ENCODE measurements at places on chromosomes 4 and X.

GRCh38 chrX:9133426-9133825 lies 99.5 kb upstream of the FAM9B start:
- DNase-seq: no peak

DNA sequence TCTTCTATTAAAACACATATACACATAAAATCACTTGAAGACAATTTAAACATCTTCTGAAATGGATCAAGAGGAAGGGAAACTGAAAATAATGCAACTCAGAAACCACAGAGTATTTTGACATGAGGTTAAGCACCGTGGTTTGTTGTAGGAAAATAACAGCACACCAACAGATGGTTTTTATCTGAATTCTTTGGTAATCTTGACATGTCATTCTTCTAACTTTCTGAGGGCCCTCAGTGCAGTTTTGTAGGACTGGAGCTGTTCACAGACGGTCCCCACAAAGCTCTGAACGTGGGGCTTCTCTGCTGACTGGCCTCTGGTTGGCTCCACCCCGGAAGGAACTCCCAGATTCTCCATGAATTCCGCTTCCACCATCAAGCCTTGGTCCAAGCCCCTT lies 16.0 kb upstream of the TLR8 start:
- DNase-seq: no peak

DNA sequence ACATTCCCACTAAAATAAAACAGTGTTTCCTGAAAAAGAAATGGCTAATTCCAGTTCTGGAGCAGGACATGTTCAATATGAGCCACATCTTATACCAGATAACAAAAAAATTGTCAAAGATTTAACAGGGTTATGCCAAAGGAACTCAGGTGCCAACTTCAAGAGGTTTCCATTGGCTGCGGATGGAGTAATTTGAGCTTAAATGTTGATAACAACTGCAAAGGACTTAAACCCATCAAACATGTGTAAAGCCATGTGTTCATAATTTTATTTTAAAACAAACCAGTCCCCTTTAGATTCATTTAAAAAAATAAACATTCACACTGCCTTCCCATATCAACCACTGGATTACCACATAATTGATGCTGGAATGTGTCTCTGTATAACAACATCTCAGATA lies 156.4 kb upstream of the PCDH18 start:
- no peak for DNase-seq

DNA sequence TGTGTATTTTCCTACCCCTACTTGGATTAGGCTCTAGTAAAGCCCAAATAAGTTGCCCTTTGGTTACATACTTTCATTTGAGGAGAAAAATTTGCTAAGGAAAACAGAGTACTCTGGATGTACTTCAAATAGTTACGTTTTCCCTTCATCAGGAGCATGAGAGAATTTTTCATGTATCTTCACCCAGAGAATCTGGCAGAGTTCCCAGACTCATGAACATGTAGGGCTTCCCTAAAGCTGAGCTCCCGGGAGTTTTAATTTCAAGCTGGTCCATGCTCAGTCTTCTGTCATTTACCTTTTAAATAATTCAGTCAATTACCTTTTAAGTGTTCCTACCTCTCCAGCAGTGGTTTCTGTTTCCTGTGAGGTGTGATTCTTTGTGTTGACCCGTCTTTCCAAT lies 367.5 kb upstream of the GRID2 start:
- no peak for DNase-seq

GRCh38 chrX:275476-275966 lies 5.7 kb upstream of the PLCXD1 start:
- no peak for DNase-seq

DNA sequence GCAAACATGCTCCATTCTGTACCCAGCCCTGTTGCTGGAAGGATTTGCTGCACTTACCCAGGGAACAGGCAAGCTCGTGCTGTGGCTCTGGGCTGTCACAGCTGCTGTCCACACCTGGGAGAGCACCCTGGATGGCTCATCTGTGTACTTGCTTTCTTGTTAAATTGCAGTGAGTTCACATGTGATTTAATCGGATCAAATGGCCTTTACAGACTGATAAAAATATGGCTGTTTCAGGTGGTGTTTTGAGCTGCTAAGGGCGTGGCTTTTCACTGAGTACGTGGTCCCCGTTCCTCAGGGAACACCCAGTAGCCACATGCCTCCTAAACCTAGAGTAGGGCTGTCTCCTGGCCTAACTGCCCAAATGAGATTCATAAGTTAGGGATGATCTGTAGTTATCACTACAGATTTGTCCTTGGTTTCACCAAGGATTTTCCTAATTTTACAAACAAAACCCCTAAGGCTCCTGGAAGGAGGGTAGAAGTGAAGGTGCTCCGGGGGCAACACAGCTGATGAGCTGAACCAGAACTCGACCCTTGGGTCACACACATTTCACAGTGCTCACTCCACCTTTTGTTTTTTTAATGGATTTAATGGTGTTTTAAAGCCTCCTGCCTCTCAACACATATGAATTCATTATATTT lies 13.7 kb downstream of the KLKB1 start:
- no peak for DNase-seq

GRCh38 chr4:115275615-115276014 lies 162.2 kb upstream of the NDST4 start:
- no peak for DNase-seq

- peak; percentile 91 for DNase-seq
Measured at GRCh38 chr4:8428288-8429097, 12.0 kb downstream of the ACOX3 start.

DNA sequence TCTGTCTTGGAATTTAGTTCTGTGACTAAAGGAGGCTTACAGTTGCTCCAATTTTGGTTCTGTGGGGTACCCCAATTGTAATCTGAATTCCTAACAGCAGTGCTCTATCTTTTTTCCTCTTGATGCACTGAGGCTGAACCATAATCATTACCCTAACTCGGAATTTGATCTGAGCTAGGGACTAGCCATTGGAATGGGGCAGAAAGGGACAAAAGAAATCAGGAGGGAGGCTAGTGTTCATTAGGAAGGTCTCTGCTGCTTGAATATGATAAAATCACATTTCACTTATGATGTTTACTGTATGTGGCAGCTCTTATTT lies 2.7 kb downstream of the KLF3 start:
- DNase-seq: no peak

- DNase-seq: no peak
Measured at GRCh38 chr4:964346-965025, 8.9 kb downstream of the DGKQ start.

DNA sequence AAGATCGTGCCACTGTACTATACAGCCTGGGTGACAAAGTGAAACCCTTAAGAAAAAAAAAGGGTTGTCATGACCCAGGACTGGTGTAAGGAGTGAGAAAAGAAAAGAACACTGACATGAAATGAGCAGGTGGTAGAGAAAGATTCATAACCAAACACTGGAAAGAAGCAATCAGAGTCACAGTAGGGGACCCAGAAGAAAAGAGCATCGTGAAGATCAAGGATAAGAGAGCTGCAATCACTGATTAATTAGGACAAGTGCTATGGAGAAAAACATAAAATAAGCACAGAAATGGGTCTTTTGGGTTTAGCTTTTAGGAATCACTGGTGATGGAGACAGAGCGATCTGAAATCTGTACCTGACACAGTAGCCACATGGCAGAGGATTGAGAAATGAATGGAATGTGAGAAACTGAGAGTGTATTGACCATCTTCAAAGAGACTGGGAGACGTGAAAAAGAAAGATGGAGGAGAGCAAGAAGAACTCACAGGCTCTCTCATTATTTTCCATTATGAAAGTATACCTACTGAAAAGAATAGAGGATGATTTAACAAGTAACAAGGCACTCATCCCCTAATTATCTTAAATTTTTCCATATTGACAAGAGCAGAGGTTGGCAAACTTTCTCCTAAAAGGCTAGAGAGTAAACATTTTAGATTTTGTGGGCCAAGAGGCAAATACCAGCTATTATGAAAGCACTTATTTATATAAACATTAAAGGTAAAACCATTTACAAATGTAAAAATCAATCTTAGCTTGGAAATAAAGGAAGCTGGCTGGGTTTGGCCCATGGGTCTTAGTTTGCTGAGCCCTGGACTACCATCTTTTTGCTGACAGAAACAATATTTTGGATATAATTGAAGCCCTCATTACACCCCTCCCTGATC lies 7.3 kb downstream of the TMEM154 start:
- no peak for DNase-seq

DNA sequence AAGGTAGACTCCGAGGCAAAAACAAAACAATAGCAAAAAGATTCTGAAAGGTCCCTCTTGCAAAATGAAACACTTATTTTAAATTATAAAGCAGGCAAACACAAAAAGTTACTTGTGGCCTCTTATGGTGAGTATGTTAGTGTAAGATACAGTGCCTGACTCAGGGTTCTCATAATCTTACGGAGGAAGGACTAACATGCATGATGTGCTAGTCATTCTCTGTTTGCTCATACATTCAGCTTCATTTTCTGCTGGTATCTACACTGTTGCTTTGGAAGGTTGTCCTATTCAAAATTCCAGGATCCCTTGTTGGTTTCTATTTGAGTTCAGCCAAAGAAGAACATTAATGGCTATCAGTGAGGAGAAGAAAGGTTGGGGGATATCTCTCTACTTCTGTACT lies 249.1 kb upstream of the FAM47A start:
- no peak for DNase-seq

DNA sequence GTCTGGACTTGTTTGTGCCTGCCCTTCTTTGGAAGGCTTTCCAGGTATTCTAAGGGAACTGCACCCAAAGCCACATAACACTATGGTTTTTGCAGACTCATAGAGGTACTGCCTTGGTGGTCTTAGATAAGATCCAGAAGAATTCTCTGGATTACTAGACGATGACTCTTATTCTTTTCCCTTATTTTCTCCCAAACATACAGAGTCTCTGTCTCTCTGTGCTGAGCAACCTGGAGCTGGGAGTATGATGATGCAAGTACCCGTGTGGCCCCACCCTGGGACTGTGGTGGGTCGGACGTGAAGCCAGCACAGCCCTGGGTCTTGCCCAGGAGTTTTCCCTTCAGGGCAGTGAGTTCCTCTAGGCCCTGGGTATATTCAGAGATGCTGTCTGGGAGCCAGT lies 1342.4 kb upstream of the TENM3 start:
- DNase-seq: no peak

DNA sequence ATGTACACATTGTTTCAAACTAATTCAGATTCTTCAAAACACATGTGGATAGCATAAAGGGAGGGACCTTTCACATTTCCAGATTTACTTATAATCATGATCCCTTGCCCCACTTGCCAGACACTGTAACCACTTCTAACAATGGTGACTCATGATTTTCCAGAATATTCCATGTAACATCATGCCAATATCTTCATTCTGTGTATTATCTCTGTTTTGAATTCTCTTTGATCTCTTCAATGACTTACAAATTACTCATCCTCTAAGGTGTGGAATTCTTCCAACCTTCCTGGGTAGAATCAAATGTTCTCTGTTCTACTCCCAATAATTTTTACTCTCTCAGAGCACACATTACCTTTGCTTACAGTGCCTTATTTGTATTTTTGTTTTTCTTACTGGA lies 517.1 kb downstream of the PCDH7 start:
- DNase-seq: no peak

DNA sequence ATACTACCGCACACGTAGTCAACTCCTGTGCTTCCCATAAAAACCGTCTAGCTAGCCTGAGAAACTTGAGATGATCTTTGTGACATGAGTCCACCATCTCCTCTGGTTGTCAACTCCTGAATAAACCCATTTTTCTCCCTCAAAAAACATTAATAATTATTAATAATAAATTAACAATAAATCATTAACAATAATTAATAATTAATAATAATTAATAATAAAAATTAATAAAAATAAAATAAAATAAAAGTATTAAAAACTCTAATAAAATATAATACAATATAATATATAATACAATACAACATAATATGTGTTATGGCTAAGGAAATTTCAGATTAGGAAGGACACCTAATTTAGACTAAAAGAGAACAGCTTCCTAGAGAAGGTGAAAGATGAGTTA lies 20.7 kb upstream of the TMPRSS11E start:
- no peak for DNase-seq

DNA sequence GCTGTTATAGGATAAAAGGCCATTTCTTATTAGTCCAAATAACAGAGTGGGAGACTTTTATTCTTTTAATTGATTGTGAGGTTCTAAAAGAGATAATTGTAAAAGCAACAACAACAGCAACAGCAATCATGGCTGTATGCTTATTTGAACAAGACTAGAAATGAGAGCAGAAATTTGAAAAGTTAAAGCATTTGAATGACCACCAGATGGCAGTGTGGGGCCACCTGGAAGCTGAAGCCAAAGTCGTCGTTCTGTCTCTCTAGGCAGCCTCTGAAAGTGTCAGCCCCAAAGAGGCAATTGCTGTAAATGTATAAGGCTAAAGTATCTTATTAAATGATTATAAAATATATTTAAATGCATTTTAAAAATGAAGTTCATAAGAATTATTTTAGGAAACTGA lies 42.2 kb downstream of the SH2D1A start:
- peak; percentile 24 for DNase-seq

DNA sequence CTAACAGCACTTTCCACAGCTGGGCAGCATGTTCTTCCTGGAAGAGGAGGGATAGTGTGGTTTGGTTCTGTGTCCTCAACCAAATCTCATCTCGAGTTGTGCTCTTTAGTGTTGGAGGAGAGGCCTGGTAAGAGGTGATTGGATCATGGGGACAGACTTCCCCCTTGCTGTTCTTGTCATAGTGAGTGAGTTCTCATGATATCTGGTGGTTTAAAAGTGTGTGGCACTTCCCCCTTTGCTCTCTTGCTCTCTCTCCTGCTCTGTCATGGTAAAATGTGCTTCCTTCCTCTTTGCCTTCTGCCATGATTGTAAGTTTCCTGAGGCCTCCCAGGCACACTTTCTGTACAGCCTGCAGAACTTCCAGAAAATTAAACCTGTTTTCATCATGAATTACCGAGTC lies 133.7 kb upstream of the NDP start:
- no peak for DNase-seq

- no peak for DNase-seq
Measured at GRCh38 chr4:126973201-126973600, 659.6 kb upstream of the INTU start.

- no peak for DNase-seq
Measured at GRCh38 chrX:17242470-17242869, 132.5 kb upstream of the NHS start.

DNA sequence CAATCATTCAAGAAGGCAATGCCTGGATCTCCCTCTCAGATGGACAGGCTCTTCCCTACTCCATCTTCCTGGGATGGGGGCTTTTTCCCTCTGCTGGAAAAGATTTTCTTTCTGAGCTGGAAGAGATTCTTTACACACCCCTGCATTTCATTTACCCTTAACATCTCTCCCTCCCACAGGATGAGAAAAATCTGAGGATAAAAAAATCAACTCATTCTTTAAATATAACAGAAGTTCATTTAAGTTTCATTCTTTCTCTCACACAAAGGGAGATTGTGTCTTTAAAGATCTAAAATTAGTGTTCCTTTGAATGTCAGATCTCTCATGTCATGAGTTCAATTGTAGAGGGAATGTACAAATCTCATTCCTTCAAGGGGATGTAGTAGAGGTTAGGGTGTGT lies 109.0 kb downstream of the ZNF518B start:
- DNase-seq: no peak
